ENCODE measurements at places on chromosomes 16 and 17.

GRCh38 chr17:61486135-61487120 is 34.2 kb downstream of the TBX4 start:
- no peak for DNase-seq

GRCh38 chr17:30421592-30421991 is 42.9 kb downstream of the CPD start:
- no peak for DNase-seq

GRCh38 chr16:11201498-11202259 is 54.3 kb downstream of the SOCS1 start:
- no peak for DNase-seq

- peak; percentile 29 for DNase-seq
These were observed 13.4 kb upstream of the ATP5MC1 start for GRCh38 chr17:48878920-48879898.

DNA sequence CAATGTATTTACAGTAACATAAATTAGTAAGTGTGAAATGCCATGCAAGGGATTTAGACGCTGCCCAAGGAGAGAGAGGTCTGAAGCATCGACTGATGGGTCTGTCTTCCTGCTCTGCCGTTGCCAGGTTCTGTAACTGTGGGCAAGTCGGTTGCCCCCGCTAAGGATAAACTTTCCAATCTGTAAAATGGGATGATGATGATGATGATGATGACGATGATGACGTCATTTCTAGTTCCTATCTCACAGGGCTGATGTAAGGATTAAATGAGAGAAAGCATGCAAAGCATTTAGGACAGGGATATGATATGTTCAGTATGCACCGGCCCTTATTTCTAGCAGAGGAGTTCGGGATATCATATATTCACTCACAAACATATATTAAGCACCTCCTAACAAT is 54.8 kb downstream of the C17orf67 start:
- DNase-seq, result no peak

GRCh38 chr16:25052530-25052929 is 37.4 kb upstream of the ARHGAP17 start:
- DNase-seq, result no peak

DNA sequence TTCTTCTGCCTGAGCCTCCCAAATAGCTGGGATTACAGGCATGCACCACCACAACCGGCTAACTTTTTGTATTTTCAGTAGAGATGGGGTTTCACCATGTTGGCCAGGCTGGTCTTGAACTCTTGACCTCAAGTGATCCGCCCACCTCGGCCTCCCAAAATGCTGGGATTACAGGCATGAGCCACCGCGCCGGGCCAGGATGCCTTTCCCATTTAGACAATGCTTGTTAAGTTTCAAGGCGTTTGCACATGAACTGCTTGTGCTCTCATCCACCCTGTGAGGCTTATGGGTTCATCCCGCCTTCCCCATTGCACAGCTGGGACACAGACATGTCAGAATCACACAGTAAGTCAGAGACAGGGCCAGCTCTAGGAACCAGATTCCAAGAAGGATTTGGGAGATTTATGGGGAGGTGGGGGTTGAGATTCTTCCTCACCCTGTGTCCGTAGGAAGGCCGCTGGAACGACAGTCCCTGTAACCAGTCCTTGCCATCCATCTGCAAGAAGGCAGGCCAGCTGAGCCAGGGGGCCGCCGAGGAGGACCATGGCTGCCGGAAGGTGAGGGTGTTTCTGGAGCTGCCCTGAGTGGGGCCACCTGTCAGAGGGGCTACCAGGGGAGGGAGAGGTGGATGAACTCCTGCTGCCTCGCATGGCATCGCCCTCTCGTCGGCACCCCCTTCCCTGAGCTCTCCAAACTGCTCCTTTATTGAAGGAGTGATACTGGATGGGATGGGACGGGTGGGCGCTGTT is 46.3 kb downstream of the MRC2 start:
- no peak for DNase-seq

DNA sequence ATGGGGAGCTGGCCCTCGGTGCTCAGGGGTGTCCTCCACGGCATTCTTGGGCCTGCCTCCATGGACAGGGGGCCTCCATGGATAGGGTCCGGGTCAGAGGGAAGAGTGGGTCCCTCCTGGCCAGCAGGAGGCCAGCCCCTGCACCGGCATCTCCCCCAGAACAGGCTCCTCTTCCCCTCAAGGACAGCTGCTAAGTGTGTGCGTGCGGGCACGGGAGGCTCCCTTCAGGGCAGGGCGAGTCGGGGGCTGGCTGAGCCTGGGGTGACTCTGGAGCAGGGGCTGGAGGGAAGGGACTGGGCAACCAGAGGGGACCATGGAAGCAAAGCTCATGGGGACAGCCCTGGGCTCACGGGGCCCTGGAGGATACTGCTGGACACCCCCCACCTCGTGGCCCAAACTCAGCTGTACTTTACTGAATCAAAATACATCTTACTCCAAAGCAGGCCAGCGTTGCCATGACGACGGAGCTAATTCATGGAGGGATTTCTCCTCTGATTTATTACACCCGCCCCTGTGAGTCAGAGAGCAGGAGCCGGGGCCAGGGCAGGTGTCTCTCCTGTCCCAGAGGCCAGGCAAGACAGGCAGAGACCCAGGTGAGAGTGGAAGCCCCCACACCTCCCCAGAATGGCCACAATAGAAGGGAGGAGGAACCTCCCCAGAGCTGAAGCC is 2.1 kb downstream of the CASKIN1 start:
- DNase-seq, result no peak

- no peak for DNase-seq
These were observed 4.7 kb downstream of the C1QTNF1 start for GRCh38 chr17:79028496-79029326.

- DNase-seq, result no peak
These were observed 296.7 kb upstream of the IRX5 start for GRCh38 chr16:54633943-54634362.

DNA sequence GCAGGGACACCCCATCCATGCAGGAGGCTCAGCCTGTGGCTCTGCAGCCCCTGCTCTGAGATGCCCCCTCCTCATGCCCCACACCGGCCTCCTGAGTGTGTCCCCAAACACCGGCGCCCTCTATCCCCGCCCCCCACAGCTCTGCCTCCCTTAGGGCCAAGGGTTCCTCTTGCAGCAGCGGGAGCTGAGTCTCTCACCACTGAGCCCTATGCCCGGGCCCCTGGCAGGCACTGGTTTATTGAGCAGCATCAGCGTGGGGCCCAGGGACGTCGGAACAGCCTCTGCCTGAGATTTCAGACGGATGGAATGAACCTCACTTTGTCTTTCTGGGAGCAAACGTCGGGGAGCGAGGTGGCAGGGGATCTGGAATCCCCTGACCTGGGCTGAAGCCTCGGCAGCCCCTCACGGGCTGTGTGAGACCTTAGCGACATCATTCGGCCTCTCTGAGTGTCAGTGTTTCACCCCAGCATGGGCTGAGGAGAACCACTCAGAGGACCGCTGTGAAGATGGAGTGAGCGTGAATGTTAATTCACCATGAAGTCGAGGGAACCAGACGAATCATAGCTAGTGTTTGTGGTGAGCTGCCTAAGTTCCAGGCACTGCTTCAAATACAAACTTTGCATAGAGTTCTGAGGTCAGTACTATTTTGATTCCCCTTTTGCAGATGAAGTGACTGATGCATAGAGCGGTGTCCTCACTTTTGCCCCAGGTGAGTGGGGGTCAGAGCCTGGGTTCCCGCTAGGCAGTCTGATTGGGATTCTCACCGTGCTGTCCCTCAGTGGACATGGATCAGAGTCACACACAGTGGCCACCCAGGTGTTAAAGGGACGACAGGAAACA is 5.3 kb upstream of the C16orf74 start:
- no peak for DNase-seq

GRCh38 chr16:83847371-83848225 is 39.8 kb downstream of the HSBP1 start:
- DNase-seq, result no peak

GRCh38 chr17:46958041-46958591 is 20.9 kb downstream of the RPRML start:
- DNase-seq, result no peak

GRCh38 chr17:39173080-39173479 is 7.1 kb upstream of the ARL5C start:
- DNase-seq, result no peak

GRCh38 chr16:81513204-81514040 is 68.8 kb downstream of the CMIP start:
- DNase-seq, result no peak

DNA sequence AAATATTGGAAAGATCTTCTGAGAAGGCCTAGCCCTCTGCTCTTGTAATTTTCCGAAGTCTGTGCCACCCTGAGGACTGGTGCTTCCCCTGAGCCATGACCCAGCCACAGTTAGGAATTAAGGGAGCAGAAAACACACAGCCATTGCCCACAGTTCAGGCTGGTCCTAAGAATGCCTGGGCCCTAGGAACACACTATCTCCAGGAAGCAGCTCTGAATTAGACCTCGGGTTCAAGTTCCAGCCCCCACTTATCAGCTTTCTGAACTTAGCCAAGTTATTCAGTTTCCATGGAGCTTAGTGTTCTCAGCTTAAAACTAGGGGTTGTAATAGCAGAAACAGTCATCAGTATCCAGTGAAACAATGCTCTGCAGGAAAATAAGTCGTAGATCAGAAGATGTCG is 56.0 kb downstream of the CDH13 start:
- DNase-seq, result no peak

DNA sequence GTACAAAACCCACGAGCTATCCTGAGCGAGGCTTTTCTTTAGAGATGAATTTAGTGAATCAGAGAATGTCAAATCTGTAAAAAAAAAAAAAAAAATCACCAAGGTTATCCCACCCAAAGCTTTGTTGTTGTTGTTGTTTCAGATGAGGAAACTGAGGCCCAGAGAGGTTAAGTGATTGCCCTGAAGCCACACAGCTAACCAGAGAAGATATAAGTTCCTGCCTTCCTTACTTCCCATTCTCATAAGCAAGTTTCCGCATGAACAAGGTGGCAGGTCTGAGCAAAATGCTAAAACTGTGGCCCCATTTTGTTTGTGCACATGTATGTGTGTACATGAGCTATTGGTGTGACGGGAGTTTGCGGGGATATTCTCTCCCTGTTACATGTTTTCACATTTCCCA is 352.1 kb upstream of the ZFHX3 start:
- no peak for DNase-seq

DNA sequence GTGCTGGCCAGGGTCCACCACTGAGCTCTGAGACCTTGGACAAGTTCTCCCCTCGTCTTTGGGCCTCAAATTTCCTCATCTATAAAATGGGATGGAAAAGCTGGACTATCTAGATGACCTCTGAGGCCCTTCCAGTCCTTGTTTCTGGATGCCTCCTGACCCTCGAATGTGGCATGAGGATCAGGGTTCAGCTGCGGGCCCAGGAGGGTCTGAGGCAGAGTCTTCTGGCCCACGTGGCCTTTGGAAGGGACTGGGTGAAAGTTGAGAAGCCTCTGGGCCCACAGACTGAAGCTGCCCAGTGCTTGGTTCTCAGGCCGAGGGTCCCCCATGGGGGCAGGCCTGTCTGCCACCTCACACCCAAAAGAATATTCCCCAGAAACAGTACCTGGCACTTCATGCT is 16.9 kb upstream of the MRPS23 start:
- no peak for DNase-seq

DNA sequence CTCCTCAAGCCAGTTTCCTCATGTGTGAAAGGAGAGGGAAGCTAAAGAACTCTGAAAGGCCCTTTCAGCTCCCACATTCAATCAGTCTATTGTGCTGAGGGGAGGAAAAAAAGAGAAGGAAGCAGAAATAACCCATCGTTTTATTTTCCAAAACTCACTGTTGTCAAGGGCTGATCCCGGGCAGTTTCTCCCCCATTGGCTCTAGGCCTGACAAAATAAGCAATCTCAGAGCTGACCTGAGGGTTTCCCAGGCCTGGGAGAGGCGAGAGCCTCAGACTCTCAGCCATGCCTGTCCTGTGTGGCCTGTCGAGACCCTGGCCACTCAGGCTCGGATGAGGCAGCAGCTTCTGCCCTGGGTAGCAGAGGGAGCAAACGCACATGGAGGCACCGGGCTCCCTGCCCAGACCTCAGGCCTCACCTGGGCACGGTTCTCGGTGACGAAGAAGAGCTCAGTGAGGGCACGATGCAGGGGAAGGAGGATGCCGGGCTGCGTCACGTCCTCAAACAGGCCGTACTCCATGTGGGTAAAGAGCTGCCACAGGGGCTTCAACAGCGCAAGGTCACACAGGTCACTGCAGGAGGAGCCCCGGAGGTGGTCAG is 45.0 kb upstream of the ATP2A3 start:
- no peak for DNase-seq

Measured in activated T-cell treated with anti-CD3 and anti-CD28 coated beads for 48 hours (primary cell).